Stimulated activated CD4-positive, alpha-beta T cell treated with anti-CD3 and anti-CD28 coated beads, Interleukin-1b, Interleukin-23, amount 100 ng/mL, for 1 hour (primary cell): ENCODE measurements at places on chromosomes 3 and 15.

DNA sequence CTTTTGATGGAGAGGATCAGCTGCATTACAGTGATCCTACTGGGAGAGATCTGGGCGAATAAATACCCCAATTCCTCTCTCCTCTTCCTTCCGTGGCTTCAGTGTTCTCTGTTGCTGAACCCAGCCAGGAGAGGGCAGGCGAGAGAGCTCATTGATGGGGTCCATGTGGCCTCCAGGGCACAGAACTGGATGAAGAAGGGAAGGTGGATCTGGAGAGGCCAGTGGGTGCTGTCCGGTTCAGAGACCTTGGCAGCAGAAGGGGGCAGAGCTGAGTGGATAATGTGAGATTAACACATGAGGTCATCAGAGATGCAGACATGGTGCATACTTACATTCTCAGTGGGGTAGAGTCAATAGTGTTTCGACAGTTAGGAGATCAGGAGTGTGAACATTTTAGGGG, 193.6 kb downstream of the CLSTN2 start:
- no peak for DNase-seq

- DNase-seq: no peak
Observed at GRCh38 chr3:187994221-187995042, 159.5 kb upstream of the LPP start.

DNA sequence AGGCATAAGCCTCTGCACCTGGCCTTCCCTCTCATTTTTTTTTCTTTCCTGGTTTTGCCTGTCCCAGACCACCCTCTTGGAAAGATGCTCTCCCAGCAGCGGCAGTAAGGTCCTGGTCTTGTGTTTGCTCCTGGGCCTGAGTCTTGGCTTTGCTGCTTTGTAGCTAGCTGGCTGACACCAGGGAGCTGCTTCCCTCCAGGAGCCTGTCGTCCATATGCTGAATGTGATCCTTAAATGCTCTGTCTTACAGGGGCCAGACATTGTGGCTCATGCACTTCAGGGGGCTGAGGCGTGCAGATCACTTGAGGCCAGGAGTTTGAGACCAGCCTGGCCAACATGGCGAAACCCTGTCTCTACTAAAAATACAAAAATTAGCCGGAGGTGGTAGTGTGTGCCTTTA, 17.2 kb downstream of the FLNB start:
- DNase-seq: no peak

GRCh38 chr3:45417930-45418847, 29.8 kb downstream of the LARS2 start:
- no peak for DNase-seq

GRCh38 chr3:136891934-136892855, 30.2 kb downstream of the NCK1 start:
- DNase-seq: no peak

- no peak for DNase-seq
Observed at GRCh38 chr3:36701249-36701572, 63.1 kb downstream of the DCLK3 start.

GRCh38 chr3:161423911-161424522, 52.7 kb upstream of the SPTSSB start:
- DNase-seq: no peak

DNA sequence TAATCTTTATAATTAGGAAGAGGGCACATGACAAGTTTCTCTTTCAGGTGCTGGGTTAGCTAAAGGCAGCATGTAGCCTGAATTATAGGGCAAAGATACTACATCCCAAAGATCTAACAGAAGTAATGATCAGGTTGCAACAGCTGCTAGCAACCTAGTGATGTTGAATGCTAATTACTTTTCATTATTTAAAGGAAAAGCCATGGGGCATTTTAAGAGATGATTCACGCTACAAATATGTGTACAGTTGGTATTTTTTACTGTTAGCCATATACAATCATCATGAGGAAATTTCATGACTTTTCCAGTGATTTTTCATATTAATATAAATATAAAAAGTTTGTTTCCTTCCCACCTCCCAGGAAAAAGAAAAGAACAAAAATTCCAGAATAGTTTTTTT, 43.0 kb downstream of the NEK10 start:
- no peak for DNase-seq

GRCh38 chr15:65796610-65797078, 4.6 kb upstream of the DENND4A start:
- no peak for DNase-seq

- no peak for DNase-seq
Observed at GRCh38 chr3:5138214-5138981, 16.3 kb downstream of the ARL8B start.

DNA sequence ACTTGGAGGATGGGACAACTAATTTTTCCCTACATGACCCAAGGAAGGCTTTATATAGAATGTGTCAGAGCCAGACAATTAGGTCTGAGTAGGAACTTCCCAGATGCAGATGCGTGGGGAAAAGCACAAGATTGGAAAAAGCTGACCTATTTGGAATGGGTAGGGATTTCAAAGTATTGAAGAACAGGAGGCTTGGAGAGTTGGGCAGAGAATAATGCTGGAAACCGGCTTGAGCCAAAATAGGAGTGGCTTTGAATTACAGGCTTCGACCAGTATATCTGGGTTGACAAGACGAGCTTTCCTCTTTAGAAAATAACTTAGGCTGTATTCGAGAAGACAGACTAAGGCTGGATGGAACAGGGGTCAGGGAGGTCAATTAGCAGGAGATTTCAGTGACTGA, 181.1 kb downstream of the GBE1 start:
- no peak for DNase-seq

- peak; percentile 35 for DNase-seq
Observed at GRCh38 chr3:71444028-71444860, 139.3 kb downstream of the FOXP1 start.

- no peak for DNase-seq
Observed at GRCh38 chr3:10485380-10485779, 20.0 kb downstream of the ATP2B2 start.

DNA sequence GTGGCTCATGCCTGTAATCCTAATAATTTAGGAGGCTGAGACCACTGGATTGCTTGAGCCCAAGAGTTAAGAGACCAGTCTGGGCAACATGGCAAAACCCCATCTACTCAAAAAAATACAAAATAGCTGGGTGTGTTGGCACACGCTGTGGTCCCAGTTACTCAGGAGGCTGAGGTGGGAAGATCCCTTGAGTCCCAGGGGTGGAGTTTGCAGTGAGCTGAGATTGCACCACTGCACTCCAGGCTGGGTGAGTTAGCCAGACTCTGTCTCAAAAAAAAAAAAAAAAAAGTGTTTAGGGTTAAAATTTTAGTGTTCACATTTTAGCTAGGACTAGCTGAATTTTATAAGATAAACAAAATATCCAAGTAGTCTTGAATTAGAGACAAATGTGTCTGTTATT, 1340.1 kb upstream of the EPHA6 start:
- no peak for DNase-seq

GRCh38 chr3:94440767-94441493, 378.1 kb downstream of the NSUN3 start:
- no peak for DNase-seq

- DNase-seq: no peak
Observed at GRCh38 chr3:46242120-46242519, at the start of gene CCR3. Gene CCR3, plus strand, starts transcription at chr3:46242460. Its CDS starts 22,699 bp downstream, at chr3:46265159.

DNA sequence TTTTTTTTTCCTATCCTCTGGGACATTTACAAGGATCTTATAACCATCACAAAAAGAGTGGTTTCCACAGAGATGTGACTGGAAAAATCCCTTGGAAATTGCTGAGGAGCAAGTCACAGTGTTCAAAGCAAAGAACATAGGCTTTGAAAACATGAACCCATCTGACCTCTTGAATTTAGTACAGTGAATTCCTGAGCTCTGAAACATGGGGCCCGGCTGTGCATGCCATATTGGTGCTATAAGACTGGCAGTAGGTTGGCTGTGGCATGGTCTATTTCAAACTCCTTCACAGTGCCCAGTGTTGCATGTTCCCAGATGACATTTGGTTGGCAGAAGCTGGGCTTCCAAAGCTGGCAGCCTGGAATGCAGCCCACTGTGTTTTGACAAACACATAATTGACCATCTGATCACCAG, 202.2 kb downstream of the TIGIT start:
- no peak for DNase-seq

DNA sequence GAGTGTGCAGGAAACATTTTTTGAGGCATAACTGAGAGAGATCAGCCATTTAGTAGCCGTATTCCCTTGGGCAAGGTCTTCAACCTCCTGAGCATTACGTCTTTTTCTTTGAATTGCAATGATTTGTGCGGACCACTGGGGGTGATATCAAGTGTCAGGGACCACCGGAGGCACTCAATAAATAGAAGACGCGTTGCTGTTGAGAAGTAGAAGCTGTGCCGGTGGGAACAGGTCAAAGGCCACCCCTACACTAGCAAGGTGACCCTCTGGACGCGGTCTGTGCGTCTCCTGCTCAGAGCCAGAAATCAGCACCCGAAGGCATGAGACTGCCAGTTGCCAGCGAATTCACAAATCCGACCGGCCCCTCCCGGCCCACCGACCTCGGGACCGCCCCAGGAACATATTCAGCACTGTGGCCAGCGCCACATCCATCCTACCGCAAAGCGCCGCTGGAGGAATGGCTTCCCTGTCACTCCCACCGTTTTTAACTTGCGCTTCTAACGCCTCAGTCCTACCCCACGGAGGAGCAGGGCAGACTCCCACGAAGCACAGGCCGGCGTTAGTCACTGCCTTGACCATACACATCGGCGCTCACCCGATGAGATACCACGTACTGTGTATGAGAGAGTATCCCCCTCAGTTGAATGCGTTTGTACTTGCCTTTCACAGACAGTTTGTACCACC, 1.4 kb upstream of the GHSR start:
- no peak for DNase-seq

GRCh38 chr15:60647246-60647645, 168.3 kb upstream of the ICE2 start:
- DNase-seq: no peak

DNA sequence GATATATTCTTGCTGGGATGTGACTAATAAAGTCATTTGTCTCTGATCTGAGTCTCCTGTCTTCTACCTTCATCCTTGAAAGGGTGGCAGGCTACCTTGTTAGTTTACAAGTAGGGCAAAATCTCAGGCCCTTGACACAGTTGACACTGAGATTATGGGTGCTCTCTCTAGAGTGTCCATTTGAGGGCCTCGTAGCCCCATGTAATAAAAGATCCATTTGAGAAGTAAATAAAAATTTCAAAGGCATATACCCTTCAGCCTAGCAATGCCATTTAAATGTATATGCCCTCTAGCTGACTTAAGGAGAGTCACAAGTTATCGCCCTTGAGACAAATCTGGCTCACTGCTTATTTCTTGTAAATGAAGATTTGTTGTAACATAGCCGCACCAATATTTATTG, 98.6 kb downstream of the TCF12 start:
- no peak for DNase-seq

GRCh38 chr3:10352146-10352911, 31.4 kb upstream of the SEC13 start:
- DNase-seq: no peak

DNA sequence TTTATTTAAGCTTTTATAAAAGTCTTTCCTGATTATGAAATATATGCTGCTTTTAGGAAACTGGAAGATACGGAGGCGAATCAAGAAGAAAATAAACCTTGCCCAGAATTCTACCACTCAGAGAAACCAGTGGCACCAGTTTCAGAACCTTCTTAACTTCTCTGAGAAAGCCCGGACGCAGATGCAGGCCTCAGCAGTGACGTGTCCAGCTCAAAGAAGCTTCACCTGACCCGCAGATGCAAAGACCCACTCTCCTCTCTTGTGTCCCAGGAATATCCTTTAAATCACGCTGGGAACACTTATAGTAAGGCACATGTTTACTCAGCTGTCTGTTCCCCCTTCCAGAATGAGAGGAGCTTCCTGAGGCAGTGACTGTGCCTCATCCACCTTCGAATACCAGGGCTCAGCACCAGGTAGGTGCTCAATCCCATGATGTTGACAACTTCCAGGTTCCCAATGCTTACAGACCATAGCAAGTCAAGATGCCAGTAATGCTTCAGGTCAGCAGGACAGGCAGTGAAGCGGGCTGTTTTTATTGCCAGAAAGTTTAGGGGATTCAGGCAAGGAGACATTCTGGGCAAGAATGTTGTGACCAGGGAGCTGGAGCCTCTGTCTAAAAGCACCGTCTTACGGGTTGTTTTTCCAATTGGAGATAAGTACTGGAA, 39.9 kb upstream of the LDHAL6B start:
- no peak for DNase-seq

DNA sequence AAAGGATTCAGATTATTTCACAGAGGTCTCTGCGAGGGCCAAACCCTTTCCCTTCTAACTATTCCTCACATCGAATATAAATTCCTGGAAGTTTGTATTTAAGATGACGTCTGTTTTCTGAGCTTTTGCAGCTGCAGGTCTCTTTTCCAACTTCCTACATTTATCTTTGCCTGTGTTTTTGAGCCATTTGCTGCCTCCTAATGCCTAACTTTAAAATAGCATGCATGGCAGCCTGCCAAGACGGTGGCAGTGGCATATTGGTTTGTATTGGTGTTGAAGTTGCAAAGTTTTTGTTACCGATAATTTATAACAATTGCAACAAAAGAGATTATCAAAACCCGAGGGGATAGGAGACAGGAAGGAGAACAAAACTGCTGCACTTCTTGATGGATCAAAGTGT, 187.1 kb upstream of the DNAJC19 start:
- DNase-seq: no peak

GRCh38 chr3:55487381-55488241, 505 bp upstream of the WNT5A start:
- DNase-seq: no peak

GRCh38 chr3:155639462-155640055, 105.3 kb downstream of the PLCH1 start:
- no peak for DNase-seq

DNA sequence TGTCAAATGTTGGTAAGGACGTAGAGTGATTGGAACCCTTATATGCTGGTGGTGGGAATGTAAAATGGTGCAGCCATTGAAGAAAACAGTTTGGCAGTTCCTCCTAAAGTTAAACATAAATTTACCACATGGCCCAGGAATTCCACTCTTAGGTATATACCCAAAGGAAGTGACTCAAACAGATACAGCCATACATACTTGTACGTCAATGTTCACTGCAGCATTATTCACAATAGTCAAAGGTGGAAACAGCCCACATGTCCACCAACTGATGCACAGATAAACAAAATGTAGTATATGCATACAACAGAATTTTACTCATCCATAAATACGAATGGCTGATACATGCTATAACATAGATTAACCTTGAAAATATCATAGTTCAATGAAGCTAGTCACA, 13.2 kb downstream of the CLASP2 start:
- DNase-seq: no peak

- no peak for DNase-seq
Observed at GRCh38 chr3:73621388-73621787, 3.4 kb downstream of the PDZRN3 start.

GRCh38 chr15:70099967-70100473, 2.3 kb upstream of the TLE3 start:
- DNase-seq: no peak

DNA sequence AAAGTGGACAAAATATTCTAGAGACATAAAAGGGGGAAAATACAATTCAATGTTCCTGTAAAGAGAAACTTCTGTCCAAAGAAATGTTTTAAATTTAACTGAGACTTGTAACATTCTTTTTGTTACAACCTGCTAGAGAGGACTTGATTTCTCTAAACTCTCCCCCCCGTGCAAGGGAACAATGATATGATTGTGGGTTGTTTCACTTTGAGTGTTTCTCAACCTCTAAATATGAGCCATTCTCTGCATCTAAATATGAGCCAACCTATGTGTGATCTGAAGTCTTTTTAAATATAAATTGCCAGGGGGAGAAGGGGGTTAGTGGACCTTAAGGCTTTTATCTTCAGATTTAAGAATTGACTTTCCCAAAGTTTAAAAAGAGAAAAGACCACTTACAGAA, 14.6 kb downstream of the ZNF860 start:
- no peak for DNase-seq
